Stimulated activated CD4-positive, alpha-beta T cell treated with anti-CD3 and anti-CD28 coated beads, TNF-alpha, amount 100 ng/mL, for 4 hours (primary cell): ENCODE measurements at places on chromosomes 4 and X.

DNA sequence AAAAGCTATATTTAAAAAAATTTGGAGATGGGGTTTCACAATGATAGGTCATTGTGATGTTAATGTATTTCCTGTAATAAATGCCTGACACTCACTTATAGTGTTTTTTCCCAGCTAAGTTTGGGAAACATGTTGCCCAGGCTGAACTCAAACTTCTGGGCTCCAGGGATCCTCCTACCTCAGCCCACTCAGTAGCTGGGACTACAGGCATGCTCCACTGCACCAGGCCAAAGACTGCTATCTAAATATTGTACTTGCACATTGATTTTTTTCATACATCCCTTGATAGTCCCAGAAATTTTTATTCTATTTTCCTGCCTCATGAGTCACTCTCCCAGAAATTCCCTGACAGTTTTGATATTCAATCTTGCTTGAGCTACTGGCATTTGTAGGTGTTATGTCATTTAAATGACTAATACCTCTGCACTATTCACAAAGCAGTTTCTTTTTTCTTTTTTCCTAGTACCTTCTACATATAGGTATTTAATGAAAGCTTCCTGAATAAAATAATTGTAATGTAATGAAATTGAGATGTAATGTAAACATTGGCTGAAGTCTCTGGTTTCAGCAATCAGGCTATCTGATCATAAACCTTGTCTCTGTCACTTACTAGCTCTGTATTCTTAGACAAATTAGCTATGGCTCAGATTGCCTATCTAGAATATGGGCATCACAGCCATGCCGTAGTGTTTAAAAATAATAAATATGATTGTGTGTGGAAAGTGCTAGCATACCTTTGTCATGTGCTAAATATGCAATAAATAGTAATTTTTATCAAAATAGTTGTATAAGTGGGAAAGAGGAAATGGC is 1973.0 kb upstream of the AGA start:
- DNase-seq: no peak

DNA sequence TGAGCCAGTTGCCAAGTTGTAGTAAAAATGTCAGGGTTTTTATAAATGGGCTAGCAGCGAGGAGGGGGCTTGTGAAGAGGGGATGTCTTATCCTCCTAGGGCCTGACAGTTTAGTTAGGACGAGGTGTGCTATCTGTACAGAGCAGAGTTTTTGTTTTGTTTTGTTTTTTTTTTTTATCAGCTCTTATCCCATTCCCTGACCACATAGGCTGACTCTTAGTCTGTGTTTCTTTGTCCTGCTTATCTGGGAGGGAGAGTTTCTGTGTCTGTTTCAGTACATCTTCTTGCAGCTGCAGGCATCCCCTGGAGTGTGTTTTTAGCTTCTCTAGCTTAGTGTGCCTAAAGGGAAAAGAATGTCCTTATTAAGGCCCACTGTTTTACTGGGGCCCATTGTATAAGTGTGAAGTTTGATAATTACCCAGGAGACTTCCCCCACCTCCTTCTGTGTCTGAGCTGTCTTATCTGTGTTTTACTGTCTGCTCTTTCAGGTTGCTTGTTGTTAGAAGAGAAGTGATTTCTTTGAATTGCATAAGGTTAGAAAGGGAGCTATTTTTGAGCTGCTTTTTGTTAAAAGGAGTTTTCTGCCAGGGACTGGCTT is 32.0 kb downstream of the PAGE2 start:
- DNase-seq: no peak

DNA sequence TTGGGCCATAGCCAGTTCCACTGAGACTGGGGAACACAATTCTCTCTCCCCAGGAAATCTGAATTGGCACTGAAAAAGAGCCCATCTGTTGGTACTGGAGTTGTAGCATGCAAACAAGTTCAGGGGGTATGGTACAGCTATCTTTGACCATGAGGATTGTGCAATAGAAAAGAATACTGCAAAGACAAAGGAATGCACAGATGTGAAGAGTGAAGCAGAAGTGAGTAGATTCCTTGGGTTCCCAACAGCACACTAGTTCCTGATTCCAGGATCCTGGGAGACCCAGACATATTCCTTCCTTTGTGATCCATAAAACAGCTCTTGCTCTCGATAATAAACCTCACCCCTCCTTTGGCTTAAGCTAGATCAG is 43.3 kb upstream of the CTAG2 start:
- DNase-seq: no peak

- DNase-seq: no peak
These were observed 33.8 kb downstream of the RBBP7 start for GRCh38 chrX:16836371-16836770.

DNA sequence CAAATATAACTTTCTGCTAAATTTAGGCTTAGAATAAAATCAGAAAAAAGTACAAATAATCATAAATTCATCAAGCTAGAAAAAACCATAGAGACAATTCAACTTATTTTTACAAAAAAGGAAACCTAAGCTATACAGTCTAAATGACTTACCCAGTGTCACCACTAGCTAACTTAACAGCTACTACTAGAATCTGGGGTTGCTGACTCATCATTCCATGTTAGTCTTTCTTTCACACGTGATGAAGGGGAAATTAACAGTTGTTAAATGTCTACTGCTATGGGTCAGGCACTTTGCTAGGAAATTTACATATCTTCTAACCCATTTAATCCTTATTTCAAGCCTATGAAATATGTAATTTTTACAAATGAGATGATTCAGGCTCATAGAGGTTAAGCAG is 349.3 kb upstream of the GALNT7 start:
- DNase-seq: no peak

DNA sequence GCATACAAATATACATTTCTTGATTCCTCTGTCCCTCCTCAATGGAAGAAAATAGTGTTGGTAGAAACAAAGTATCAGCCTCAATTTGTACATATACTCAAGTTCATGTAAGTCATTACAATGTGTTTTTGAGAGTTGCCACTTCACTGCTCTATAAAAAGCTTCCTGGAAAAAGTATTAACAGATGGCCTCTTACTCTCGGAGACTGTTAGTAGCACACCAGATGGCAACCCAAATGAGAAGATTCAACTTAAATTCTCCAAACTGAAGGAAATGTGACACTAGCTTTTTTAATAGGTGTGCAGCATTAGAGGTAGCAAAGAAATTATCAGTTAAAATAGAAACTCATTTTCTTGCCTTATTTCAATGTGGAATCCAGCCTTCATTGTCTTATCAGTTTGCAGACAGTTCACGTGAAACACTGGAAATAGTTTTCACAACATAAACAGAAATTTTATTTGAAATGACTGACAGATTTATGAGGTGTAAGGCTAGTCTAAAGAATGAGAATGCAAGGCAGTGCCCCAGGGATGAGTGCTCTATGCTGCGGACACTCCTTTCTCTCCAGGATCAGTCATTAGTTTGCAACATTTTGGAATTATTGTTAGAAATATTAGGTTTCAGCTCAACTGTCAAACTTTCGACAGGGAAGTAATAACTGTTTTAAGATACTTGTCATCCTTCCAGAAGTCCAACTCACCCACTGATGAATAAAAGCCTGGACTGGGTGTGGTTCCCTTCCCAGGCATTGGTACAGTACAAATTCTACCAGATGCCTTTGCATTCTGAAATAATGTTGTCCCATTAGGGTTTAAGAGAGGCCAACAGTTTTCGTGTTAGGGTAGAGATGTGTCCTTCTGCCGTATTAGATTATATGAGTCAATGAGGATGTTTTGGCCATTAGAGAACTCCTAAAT is 50.9 kb downstream of the IDS start:
- DNase-seq: no peak

DNA sequence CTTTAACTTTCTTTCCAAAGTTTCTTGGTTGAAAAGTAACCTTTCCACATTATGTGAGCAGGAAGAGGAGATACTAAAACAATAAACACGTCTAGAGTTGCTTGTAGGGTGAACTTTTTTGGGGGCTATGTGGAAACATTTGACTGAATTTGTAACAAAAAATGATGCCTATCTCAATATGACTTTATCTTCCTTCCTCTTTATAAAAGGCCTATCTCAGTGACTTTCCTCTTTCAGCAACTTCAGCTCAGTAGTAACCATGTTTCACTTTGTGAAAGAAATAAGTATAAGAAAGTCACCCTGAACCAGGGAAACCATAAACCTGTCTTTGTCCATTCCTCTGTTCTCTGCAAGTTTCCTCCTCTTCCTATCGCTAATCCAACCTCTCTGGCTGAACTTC is 124.7 kb upstream of the TMEM164 start:
- no peak for DNase-seq

GRCh38 chrX:46268412-46268811 is 276.8 kb downstream of the ZNF674 start:
- DNase-seq: no peak

- no peak for DNase-seq
These were observed 122.2 kb downstream of the NHS start for GRCh38 chrX:17497193-17497592.

GRCh38 chr4:98222306-98222705 is 38.9 kb upstream of the RAP1GDS1 start:
- DNase-seq: no peak

GRCh38 chr4:122163301-122163700 is 11.2 kb downstream of the BLTP1 start:
- DNase-seq: no peak

- no peak for DNase-seq
These were observed 11.6 kb downstream of the TBX22 start for GRCh38 chrX:80026116-80026515.

GRCh38 chr4:75287738-75288517 is 226.3 kb downstream of the RCHY1 start:
- DNase-seq: no peak

DNA sequence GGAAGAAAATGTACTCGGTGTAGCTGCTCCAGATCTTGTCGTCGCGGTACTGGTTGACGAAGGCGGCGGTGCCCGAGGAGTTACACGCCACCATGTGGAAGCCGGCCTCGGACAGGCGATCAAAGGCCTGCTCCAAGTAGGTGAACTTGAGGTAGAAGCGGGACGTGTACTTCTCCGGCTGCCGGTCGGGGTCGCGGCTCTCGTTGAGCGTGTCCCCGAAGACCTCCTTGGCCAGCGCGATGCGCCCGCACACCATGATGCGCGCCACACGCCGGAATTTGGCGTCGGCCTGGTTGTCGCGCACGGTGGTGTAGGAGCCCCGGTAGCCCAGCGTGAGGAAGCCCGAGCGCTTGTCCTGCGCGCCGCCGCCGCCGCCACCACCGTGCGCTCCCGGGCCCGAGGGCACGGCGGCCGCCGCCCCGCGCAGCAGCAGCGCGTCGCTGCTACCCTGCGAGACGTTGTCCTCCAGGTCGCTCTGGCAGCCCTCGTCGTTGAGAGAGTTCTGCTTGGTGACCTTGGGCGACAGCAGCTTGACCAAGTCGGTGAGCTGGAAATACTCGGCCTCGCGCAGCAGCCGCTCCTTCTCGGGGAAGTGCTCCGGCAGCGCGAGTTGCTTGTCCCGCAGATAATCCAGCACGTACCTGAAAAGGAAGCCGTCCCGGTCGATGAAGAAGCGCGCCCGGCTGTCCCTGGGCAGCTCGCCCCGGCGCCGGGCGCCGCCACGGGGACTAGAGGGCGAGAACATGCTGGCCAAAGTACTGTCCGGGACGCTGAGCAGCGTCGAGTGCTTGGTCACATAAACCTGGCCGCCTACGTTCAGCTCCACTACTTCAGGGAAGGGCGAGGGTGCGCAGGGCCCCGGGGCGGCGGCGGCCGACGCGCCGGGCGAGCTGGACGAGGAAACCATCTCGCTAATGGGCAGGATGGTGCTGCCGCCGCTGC is 775 bp downstream of the KCTD8 start:
- DNase-seq: no peak

DNA sequence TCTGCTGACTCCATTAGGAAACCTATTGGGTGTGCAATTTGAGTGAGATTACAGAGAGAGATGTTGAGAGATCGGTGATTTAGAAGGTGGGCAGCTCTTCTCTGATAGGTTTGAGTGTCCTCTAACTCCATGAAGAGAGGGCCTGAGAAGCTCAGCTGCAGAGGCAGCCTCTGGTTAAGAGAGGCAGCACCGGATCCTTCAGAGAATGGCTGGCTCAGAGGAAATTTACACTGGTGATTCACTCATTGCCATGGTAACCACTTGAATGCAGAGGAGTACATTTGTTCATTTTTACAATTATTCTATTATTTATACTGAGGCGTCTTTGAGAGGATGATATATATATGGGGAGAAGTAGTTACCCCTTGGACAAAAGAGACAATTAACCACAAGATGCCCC is 171.7 kb downstream of the PDGFRA start:
- DNase-seq: no peak

DNA sequence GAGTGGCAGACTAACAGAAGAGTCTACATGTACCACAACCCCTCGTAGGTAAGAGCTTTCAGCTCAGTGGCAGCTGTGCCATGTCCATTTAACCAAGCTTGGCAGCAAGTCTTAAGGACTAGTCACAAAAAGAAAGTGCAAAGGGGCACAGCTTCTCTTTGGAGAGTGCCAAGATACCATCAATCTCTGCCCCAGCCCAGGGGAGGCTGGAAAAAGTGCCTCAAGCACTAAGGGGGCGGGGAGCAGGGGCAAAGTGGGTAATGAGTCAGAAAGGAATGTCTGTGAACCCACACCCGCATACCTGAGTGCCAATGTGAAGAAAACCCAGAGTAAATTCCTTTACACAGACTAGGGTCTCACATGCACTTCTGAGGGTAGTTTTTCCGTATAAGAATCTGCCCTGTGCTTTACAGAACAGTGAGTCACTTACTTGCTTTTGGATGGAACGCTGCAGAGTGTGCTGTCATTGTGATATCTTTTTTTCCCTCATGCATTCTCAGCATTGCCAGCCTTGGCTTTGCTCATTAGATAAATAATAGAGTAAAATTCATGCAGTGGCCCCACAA is 219.8 kb downstream of the ZNF674 start:
- peak; percentile 25 for DNase-seq

GRCh38 chr4:2321279-2322196 is 59.6 kb upstream of the MXD4 start:
- no peak for DNase-seq
